Coronary artery (tissue), 2 donors: ENCODE measurements at places on chromosomes 1 and 21.
A peak's percentile ranks its signal among the peaks of the same experiment; 100 is the strongest.

DNA sequence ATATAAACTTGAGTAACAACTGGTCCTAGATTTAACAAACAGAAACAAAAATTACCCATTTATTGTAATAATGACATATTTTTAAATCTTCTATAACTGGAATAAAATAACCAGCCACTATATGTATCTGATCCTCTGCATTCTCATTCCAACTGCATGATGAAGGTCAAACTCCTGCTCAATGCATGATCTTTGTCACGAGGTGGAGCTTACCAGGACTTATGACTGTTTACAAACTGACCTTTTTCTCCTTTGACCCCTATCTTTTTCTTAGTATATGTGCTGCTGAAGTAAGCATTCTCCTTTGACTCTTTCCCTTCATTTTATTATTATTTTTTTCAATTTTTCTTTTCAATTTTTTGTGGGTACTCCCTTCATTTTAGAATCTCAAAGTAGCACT, 252.2 kb downstream of the PDE4B start:
- DNase-seq, result no peak

GRCh38 chr21:27700974-27701614, 734.2 kb upstream of the ADAMTS5 start:
- peak; percentile 85 for DNase-seq

GRCh38 chr1:79259390-79260336, 253.1 kb upstream of the ADGRL4 start:
- no peak for DNase-seq

GRCh38 chr1:119008483-119009311, 20.6 kb upstream of the TBX15 start:
- DNase-seq, result no peak

DNA sequence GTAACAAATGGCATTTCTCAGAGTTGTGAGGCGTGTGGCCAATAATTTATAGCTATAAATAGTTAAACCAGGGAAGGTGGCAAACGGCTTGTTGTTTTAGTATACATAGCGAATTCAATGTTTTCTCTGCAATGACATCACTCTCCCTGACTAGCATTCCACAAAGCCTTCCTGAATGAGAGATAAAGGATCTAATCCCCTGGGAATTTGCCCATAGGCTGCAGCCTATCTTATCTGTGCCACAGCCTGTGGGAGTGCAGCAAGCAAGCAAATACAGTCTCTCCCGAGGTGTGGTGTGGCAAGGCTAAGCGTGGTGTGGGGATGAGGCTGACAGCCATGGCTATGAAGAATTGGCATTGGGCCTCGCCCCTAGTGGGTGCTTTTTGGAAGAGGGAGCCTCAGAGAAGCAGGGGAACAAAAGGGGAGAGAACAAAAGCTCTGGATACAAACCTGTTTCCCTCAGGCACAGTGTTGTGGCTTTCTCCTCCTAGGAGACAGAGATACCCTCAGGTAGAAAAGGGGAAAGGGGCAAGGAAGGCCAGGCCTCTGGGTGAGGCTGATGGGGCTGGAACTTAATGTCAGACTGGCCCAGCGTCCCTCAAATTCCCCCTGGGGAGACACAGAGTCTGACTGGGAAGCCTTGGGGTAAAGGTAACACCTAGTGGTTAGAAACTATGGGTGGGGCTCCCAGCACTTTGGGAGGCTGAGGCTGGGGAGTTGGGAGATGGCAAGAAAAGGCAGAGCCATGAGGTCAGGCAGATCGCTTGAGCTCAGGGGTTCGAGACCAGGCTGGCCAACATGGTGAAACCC, 8.9 kb downstream of the TAGLN2 start:
- DNase-seq, result no peak
